Hematopoietic multipotent progenitor cell treated with erythropoietin and hydrocortisone succinate and interleukin-3 and kit ligand, for 8 days (in vitro differentiated cells): ENCODE measurements at places on chromosomes 4 and X.

DNA sequence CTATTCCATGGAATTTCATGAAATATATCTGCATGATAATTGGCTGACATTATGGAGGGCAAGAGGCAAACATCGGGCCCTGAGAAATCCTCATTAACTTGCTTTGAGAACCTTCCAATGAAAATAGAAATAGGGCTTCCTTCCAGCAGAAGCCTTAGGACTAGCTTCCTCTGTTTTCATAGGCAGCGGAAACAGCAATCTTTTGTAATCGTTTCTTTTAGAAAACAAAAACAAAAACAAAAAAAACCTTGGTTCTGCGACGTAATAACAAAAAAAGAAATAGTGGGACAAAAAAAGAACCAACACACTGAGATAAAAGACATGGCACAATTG lies 62.9 kb downstream of the GEMIN8 start:
- no peak for DNase-seq

- DNase-seq = no peak
These were observed 14.2 kb downstream of the RNF150 start for GRCh38 chr4:141119071-141119470.

GRCh38 chr4:122814426-122814825 lies 12.2 kb upstream of the FGF2 start:
- DNase-seq = no peak

DNA sequence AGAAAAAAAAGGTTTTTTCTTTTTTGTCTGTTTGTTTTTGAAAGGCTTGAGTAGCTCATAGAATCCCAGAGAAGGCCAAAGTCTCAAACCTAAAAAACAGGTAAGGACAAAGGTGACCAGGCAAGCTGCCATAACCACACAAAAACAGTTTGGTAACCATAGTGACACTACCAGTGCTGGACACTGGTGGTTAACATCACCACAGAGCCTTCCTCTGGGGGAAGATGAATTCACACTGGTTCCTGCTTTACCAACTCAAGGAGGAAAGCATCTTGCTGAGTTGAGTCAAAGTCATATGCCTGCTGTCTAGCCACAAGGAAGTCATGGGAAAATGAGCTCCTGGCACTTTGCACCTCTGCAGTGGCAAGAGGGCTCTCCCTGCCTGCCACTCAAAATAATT lies 32.5 kb downstream of the IDS start:
- DNase-seq = no peak
